ENCODE measurements at places on chromosomes 5 and 9.

DNA sequence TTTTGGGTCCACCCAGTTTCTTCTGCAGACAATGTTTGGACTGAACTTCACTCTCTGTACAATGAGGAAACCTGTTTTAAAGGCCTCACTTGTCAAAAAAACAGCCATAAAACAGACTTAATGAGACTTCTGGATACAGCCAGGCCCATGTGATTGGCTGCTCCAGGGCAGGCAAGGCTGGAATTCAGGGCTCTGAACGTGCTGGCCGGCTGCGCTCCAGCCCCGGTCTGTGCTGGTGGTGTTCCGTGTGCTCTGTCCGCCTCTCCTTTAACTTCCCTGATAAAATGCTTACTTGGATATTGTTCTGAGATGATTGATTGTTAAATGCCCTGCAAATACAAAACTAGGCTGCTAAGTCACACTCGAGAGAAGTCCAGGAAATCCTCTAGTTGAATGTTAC, 131.2 kb upstream of the KLF4 start:
- DNase-seq, result no peak

DNA sequence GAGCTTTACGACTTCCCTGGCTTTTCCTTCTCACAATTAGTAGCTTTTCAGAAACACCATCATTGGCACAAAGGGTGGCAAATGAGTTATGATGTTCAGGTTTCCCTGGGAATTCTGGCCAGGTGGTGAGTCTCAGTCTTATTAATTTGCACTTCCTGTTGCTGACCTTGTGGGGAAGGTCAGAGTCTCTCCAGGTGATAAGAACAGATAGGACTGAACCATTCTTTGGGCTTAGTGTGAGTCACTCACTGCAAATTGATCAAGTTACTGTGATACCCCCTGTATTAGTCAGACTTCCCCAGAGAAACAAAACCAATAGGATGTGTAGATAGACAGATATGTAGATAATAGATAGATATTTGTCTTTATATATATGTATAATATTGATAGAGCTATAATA, 53.8 kb upstream of the RANBP3L start:
- DNase-seq, result no peak

GRCh38 chr9:17862101-17862500, 283.2 kb downstream of the SH3GL2 start:
- no peak for DNase-seq

- peak; percentile 54 for DNase-seq
Observed at GRCh38 chr5:78964889-78965288, 20.2 kb downstream of the ARSB start.

GRCh38 chr5:34620185-34620584, 35.9 kb upstream of the RAI14 start:
- DNase-seq, result no peak

- DNase-seq, result no peak
Observed at GRCh38 chr5:150293091-150293941, 3.7 kb upstream of the CAMK2A start.

DNA sequence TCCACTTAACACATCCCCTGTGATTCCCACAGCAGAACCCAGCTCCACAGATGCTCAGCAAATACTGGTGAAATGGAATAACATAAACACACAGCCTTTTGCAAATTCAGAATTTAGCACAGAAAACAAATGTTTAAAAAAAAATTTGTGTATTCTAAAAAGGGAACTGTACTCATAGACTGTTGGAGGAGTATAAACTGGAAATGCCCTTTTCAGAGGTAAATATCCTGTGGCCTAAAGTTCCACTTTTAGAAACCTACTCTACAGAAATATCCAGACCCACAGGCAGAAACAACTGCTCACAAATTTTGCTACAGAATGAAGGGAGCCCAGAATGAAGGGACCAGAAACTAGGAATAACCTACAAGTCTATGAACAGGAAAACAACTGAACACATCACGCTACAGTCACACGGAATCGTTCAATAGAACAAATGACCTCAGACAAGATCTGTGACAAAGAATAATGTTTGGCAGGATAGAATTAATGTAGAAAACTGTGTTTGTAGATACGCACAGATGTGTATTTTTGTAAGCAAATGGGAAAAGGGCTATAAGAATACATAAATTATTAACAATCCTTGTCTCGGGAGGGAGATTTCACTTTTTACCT, 78.5 kb downstream of the SHB start:
- no peak for DNase-seq

- peak; percentile 51 for DNase-seq
Observed at GRCh38 chr5:14665101-14665822, 744 bp downstream of the OTULIN start.

GRCh38 chr9:5557606-5558587, 47.6 kb downstream of the PDCD1LG2 start:
- DNase-seq, result no peak

- no peak for DNase-seq
Observed at GRCh38 chr5:115812372-115812771, 4.1 kb downstream of the CDO1 start.

DNA sequence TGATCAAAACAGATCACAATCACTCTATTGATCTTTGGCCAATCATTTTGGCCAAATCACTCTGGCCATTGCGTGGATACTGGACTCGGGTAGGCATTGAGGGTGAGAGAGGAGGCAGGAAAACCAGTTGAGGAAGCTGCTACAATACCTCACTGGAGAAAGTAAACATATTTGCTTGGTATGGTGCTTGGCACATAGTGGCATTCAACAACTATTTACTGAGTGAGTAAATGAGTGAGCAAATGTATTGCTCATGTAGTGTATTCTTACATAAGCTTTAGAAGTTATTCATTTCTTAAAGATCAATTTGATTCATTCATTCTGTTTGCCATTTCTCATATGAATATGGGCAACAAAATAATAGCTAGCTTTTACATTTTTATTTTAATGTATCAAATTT, 4.0 kb upstream of the DEPDC1B start:
- no peak for DNase-seq

GRCh38 chr9:106820866-106821265, 42.1 kb upstream of the ZNF462 start:
- DNase-seq, result no peak

GRCh38 chr5:132007399-132008162, 3.9 kb downstream of the ACSL6 start:
- DNase-seq, result peak; percentile 78

DNA sequence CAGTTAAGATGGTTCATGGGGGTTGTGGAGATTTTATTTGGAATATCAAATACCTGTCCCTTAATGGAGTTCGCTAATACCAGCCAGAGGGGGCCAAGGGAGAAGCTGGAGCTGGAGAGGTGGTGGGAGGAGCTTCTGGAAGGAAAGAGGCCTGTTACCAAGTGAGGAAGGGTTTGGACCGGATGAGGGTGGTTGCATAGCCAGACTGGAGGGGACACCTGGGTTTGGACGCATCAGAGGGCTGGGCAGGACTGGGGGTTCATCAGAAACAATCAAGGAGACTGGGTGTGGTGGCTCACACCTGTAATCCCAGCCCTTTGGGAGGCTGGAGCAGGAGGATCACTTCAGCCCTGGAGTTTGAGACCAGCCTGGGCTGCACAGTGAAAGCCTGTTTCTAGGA, 111.8 kb upstream of the IER5L start:
- no peak for DNase-seq

DNA sequence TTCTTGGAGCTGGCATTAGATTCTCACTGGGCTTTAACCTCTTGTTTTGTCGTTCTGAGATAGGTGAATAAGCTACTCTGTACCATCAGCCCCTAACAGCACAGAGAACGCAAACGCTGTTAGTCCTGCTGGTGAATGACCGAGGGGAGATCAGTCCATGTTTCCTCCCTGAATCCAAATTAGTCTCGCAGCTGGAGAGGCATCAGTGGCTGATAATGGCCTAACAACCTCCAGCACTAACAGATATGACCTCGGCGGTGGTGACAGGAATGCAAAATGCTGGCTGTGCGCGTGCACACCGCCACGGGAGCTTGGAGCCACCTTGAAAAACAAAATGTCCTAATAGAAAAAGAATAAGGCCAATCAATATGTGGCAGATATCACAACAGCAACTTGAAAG, 77.6 kb upstream of the IRX1 start:
- no peak for DNase-seq

- peak; percentile 76 for DNase-seq
Observed at GRCh38 chr9:3458806-3459475, 66.9 kb downstream of the RFX3 start.

GRCh38 chr5:17241635-17242034, 24.2 kb downstream of the BASP1 start:
- DNase-seq, result no peak

- DNase-seq, result no peak
Observed at GRCh38 chr5:21236104-21236503, 1248.1 kb upstream of the CDH18 start.

DNA sequence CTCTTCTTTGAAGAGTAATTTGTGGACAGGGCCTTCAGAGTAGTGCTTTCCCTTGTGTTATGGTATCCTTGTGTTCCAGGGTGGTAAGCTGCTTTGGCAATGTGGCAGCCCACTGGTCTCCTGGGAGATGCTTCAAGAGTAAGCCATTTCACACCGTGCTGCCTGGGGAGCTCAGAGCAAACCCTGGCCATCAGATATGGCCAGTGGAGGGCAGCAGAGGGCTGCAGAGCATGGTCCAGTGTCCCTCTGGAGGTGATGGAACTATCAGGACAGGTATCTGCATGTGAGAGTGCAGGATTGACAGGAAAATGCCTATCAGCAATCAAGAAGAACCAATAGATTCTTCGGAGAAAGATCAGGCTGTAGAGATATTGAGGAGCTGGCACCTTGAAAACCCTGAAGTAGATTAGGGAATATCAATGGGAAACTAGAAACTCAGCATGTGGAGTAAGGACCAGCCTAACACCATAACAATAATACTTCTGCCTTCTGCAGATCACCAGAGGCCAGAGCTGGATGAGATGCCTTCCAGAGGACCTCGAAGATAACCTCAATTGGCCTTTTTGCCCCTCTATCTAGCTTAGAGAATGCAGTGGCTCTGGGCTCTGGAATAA, 90.8 kb downstream of the PLPPR1 start:
- peak; percentile 49 for DNase-seq

DNA sequence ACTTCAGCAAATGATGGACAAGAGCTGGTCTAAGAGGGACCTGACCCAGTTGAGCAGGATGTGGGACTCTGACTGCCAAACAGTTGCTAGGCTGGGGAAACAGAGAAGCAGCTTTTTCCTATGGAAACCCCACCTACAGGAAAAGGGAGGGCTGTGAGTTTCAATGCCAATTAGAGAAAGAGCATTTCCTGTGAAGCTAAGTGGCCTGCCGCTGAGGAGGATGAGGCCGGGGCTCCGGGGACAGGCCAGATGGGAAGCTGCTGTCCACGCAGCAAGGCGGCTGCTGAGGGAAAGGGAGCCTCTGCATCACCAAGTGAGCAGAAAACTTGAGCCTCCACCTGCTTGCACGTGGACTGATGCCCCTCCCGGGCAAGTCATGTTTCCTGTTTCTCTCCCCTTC, at the start of gene PCDH12:
Gene PCDH12, minus strand, starts transcription at position 90 of the 400 bp plus-strand sequence. CDS start 351 bp downstream, outside the sequence.
- peak; percentile 20 for DNase-seq

GRCh38 chr9:20604562-20604961, 17.7 kb downstream of the MLLT3 start:
- no peak for DNase-seq

- no peak for DNase-seq
Observed at GRCh38 chr5:81717226-81717625, 33.7 kb downstream of the SSBP2 start.

DNA sequence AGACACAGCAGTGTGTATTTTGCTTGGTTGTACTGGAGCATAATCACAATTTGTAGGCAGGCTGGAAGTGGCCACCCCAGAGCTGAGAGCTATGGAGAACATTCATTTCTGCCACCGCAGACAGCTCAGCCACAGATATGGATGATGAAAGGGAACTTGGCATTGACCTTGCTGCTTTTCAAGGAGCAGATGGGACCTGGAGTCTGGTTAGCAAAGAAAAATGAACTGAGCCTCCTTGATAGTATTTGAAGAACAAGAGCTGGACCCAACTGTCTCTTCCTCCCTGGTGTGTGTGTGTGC, 395.2 kb upstream of the ZNF462 start:
- no peak for DNase-seq

DNA sequence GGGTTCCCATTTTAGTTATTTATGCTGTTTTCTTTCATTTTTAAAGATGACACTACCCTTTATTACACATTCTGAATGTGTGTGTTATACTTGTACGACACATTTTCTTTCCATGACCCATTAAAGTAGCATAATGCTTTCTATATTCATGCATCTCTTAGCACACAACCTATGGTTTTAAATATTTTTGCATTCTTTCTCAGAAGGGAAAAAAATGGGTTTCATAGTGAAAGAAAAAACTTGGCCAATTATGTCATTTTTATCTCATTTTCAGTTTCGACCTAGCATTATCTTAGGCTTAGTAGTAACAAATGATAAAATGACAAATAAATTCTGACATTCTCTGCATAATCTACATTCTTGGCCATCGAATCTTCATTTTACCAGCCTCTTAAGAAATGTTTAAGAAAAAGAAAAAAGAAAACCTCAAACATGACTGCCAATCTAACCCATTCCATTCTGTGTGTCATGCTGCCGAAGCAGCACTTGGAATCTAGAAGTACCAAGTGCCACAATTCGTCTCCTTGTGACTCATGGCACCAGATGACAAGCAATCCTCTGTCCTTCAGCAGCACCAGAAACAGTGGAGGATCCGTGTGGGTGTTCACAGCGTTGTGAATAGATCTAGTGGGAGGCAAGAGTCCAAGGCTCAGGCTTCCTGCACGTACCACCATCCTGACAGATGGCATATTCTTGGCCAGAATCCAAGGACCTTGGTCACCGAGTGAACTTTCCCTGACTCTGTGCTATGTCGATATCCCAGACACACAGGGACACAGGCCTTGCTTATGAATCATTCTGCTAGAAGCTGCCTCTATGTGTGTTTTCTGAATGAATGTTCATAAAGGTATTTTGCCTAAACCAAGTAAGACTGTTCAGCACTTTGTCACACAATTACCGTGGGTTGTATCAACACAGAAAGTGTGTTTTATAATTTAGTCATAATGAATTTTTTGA, 502.7 kb downstream of the NR2F1-AS1 start:
- DNase-seq, result peak; percentile 4

GRCh38 chr5:170836226-170836625, 25.6 kb upstream of the RANBP17 start:
- no peak for DNase-seq

GRCh38 chr5:176851871-176852658, 41.7 kb downstream of the UNC5A start:
- peak; percentile 65 for DNase-seq

DNA sequence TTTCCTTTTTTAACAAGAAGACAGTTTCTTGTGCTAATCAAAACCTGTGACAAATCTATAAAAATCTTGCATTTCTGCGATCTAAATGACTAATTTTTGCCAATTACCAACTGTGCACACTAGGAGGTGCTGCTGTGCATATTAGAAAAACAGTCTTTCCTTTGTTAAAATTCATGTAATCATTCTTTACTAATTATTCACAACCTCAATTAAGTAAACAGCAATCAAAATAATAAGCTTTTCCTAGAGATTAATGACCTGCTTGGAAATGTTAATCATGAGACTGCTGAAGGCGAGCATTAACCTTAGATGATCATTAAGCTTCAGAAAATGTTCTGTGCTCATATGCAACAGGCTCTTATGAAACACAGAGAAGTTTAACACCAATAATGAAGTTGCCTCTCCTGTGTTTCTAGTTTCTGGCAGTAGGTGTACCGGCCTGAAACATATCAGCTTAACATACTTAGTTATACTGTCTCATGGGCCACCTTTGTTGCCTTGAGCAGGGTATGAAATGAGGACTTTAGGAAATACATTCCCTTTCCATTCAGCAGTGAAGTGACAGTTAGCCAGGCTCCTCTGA, 17.7 kb downstream of the RFESD start:
- peak; percentile 13 for DNase-seq

- DNase-seq, result peak; percentile 10
Observed at GRCh38 chr5:43099640-43100039, 21.1 kb upstream of the ZNF131 start.

- DNase-seq, result no peak
Observed at GRCh38 chr9:127426756-127427155, 2.6 kb downstream of the ZNF79 start.

GRCh38 chr5:148922606-148923005, 96.2 kb downstream of the ADRB2 start:
- DNase-seq, result no peak
